ENCODE measurements at places on chromosomes 3 and 15.

- DNase-seq: no peak
These were observed 52.8 kb downstream of the CDIN1 start for GRCh38 chr15:36632226-36632625.

DNA sequence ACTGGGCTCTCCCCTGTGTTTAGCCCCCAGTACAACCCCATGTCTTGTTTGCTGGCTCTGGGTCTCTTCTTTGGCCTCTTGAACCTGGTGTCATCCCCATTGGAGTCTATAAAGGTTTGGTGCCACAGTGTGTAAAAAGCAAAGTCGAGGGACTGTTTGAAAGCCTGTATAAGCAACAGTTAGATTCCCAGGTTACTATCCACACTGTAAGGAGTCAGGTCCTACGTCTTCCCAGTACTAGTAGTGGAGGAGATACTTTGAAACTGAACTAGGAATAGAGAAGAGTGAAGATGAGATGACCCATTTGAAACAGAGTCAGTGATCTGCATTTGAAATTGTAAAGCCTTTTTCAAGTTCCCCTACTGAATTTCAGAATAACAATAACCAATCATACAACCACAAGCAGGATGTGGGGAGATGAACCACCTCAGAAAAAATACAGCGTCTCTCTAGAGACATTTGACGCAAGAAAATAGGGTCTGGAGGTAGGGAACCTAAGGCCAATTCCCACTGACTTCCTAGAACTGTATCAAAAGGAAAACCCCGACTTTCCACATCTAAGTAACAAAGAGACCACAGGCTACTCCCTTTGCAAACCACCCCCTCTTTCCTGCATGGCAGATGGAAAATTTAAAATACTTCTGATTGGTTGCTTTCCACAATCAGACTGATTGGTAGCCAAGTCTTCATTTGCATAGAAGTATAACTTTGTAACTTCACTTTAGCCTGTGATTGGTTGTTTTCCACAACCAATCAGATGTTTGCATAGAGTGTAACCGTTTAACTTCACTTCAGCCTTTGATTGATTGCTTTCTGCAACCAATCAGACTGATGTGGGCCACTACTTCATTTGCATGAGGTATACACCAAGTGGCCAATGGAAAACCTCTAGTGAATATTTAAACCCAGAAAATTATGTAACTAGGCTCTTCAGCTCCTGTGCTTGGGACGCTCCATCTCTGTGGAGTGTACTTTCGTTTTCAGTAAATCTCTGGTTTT is 49.9 kb upstream of the NEDD4 start:
- DNase-seq: no peak

- no peak for DNase-seq
These were observed 20.6 kb downstream of the MYH15 start for GRCh38 chr3:108489776-108490175.

GRCh38 chr3:150348500-150348899 is 59.6 kb upstream of the TSC22D2 start:
- DNase-seq: no peak

DNA sequence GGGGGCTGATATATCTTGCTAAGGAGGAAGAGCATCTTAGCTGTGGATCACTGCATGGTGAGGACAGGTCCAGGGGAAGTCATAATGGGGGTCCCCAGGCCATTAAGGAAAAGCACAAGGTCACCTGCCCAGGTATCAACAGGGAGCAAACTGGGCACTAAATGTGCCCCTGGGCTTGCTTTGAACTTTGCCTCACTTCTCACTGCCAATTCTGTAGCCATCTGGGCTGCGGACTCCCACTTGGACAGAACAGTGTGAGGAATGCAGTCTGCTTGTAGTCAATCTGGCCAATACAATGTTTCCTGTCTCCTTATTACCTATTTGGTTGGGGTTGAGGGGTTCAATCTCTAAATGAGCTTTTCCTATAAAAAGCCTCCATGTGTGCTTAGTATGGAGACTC is 21.3 kb downstream of the ARRDC4 start:
- DNase-seq: no peak

- DNase-seq: no peak
These were observed 222.6 kb downstream of the LRRC3B start for GRCh38 chr3:26845194-26845593.

GRCh38 chr3:61980041-61980440 is 393.3 kb downstream of the FEZF2 start:
- no peak for DNase-seq

GRCh38 chr3:178336336-178336735 is 199.9 kb upstream of the KCNMB2 start:
- no peak for DNase-seq

DNA sequence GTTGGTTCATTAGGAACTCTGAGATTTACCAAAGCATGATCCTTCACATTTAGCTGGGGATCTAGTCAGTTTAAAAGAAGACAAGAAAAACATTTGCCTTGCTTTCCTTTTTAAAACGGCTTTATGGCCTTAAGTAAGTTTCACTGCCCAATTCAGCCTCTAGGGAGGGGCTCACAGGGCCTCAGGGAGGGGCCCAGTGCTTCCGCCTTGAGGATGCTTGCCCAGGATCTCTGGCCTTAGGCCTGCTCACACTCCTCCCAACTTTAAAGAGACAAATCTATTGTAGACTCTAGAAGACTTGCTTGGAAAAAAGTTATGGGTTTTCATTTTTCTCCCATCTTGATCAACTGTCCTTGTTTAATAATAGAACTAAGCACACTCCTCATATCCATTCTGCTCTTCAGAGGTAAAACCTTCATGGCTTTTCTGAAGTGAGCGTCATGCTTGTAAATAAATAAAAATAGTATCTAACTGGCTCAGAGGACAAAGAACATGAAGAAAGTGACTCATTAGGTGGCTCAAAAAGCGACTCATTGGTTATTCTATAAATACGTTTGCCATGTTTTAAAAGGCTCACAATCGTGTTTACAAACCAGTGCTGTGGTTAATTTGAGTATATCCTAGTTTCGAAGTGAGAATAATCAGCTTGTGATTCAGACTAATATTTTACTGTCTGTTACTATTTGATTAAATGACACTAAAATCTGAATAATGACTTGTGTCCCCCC is 13.7 kb downstream of the PDHB start:
- DNase-seq: no peak

DNA sequence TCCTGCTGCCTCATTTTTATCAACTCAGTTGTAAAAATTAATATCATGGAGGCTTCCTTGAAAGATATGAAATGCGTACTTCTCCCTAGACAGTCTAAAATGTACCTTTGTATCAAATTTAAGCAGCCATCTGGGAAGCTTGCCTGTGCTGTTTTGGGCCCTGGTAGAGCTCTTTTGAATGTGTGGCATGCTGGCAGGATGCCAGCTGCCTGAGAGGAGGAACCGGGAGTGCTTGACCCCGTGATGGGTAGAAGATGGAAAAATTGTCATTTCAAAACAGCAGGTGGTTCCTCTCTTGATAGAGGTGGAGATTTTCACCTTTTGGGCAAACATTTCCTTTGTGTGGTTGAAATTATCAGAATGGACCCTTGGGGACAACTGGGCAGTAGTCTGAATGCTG is 245.3 kb downstream of the RPLP1 start:
- DNase-seq: no peak
